Foreskin keratinocyte (primary cell): ENCODE measurements at places on chromosomes 6 and 20. TPM values are rescaled to one million over a fixed set of nuclear protein-coding genes. Genes with fewer than 3 reads are reported as not detected.
A peak's percentile ranks its signal among the peaks of the same experiment; 100 is the strongest.

- DNase-seq: no peak
Measured at GRCh38 chr6:139003751-139004150, 15.7 kb upstream of the REPS1 start.

GLP1R gene
- not detected in 2 replicates for total RNA-seq

CCM2L gene
- total RNA-seq: not detected in 2 replicates

GRCh38 chr20:19138758-19139157 is 73.7 kb upstream of the SLC24A3 start:
- no peak for DNase-seq

DNA sequence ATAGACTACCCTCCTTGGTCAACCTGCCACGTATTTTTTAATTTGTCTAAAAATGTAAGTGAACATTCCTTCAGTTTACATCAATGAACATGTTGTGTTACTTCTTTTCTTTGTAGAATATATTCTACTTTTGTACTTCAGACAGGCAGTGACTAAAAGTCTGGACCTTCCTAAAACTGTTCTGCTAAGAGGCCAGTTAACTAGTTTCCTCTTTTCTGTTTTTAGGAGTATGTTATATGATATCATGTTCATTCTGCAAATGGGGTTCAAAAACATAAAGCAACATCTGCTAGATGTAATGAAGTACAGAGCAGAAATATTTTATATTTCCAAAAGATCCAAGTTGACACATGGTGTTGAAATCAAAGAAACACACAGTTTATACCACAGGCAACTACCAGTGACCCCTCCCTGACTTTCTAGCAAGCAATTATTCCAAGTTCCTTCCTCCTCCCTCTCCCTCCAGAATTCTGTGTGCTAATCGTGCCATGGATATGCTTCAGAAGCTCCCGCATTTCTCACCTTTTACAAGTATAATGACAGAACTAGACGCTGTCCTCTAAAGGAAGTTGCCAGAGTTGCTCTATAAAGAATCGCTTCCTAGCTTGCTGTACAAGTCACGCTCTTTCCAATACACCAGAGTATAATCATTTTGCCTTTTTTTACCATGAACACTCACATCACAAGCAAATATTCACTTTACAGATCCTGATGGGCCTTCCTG is 64.7 kb downstream of the ARHGAP18 start:
- no peak for DNase-seq

- no peak for DNase-seq
Measured at GRCh38 chr20:41308726-41309413, 8.7 kb downstream of the ZHX3 start.

CDSN gene
- total RNA-seq: 0.88 and 1.3 TPM in 2 replicates

SLC17A1 gene
- not detected in 2 replicates for total RNA-seq

DNA sequence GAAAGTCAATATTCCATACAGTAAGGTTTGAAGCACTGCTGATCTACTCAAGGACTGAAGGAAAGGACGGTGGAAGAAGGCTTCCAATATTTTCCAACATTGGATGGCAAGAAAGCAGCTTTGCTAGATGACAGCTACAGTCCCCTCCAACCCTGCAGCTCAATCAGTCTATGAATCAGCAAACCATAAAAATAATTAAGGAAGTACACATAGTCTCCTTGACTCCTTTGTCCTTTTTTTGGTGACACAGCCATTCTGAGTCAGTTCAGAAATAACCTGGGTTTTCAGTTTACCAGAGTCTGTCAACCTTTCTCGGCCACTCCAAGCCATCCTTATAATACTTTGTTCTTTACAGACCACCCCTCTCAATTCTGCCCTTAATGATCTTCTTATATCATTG is 232.5 kb downstream of the IBTK start:
- DNase-seq: no peak

GRCh38 chr6:161919691-161920090 is 645.8 kb upstream of the AGPAT4 start:
- DNase-seq: no peak

DNA sequence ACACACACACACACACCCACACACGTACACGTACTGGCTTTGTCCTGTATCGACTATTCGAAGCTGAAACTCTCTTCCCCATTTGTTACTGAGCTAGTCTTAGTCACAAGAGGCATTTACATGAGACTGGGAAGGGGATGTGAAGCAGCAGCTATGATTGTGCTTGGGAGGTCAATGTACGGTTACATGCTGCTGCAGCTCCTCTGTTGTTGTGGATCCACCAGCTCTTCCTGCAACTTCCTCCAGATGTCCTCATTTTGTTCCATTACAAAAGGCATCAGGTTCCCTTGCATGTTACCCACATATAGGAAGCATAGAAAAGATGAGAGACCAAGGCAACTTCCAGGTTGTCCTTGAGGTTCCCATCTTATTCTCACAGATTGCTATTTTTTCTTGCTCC is 612.4 kb upstream of the IMPG1 start:
- DNase-seq: no peak

DNA sequence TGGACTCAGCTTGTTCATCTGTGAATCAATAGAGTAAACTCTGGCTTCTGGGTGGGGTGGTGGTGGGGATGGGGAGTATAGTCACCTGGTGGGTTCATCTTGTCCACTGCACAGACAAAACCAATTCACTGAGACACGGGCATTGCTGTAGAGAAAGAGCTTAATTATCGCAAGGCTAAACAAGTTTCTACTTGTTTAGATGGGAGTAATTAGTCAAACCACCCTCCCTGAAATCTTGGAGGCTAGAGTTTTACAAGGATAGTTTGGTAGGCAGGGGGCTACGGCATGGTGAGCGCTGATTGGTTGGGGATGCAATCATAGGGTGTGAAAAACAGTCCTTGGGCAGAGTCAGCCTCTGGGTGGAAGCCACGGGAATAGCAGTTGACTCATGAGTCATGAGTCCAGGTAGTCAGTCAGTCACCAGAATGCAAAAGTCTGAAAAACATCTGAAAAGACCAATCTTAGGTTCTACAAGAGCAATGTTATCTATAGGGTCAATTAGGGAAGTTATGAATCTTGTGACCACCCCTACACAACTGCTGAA is 77.8 kb downstream of the STMND1 start:
- peak; percentile 67 for DNase-seq

PKHD1 gene
- not detected in 2 replicates for total RNA-seq

DNA sequence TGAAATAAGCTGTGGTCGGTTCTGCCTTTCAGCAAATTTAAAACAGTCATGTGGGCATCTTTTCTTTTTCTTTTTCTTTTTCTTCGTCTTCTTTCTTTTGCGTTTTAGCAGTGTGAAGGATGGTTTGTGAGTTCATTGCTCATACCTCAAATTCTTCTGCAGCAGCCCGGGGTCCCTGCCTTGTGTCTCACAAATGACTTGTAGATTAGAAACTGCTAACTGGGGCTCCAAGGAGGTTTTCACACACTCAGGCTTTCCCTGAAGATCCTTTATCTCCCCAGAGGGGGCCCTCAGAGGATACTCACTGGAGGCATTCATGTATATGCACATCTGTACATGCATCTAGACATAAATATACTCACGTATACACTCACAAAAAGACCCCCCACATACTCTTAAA is 1.7 kb downstream of the SMOC2 start:
- no peak for DNase-seq

MBOAT1 gene
- total RNA-seq: 11.2 and 13.8 TPM in 2 replicates

- DNase-seq: no peak
Measured at GRCh38 chr6:34226731-34227586, 9.7 kb upstream of the HMGA1 start.

GRCh38 chr6:83092756-83093399 is 25.4 kb downstream of the DOP1A start:
- no peak for DNase-seq

- DNase-seq: no peak
Measured at GRCh38 chr6:132270726-132271402, 130.4 kb downstream of the MOXD1 start.

GRCh38 chr6:132388291-132388690 is 13.0 kb downstream of the MOXD1 start:
- peak; percentile 51 for DNase-seq

GRCh38 chr6:122569230-122569771 is 40.9 kb upstream of the PKIB start:
- DNase-seq: no peak

GRCh38 chr6:11434565-11435326 is 102.8 kb upstream of the TMEM170B start:
- DNase-seq: peak; percentile 54

DLL1 gene
- 12.0 and 18.8 TPM in 2 replicates for total RNA-seq

DNA sequence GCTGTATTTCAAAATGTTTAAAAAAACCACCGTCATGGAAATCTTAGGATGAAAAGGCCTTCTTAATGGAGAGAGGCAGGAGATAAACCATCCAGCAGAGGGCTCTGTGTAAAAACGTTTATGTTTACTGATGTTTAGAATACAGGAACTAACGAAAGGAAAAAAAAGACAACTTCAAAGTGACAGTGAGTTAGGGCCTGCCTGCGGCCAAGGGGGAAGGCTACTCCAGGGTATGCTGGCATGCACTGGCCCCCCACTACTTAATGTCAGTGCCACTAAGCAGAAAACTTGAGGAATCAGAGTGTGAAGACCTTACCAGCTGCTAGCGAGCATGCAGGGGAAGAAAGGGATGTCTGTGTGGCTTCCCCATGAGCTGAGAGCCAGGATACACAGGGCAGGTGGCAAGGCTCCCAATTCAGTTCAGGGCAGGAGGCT is 47.7 kb downstream of the AKAP7 start:
- no peak for DNase-seq

IP6K3 gene
- not detected in 2 replicates for total RNA-seq

DNA sequence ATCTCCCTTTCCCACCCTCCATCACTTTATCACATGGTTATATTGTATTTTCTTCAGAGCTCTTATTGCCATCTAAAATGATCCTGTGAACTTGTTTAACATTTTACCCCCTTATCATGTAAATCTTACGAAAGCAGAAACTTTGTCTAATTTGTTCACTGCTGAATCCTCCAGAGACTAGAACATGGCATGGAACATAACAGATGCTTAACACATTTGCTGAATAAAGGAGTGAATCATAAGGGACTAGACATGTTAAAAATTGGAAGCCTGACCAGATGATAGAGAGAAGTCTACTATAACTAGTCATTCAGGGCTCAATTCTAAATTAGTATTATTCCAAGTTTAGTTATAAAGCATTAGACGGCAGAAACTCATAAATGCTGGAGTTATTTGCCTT is 73.3 kb downstream of the MAN1A1 start:
- DNase-seq: no peak

DNA sequence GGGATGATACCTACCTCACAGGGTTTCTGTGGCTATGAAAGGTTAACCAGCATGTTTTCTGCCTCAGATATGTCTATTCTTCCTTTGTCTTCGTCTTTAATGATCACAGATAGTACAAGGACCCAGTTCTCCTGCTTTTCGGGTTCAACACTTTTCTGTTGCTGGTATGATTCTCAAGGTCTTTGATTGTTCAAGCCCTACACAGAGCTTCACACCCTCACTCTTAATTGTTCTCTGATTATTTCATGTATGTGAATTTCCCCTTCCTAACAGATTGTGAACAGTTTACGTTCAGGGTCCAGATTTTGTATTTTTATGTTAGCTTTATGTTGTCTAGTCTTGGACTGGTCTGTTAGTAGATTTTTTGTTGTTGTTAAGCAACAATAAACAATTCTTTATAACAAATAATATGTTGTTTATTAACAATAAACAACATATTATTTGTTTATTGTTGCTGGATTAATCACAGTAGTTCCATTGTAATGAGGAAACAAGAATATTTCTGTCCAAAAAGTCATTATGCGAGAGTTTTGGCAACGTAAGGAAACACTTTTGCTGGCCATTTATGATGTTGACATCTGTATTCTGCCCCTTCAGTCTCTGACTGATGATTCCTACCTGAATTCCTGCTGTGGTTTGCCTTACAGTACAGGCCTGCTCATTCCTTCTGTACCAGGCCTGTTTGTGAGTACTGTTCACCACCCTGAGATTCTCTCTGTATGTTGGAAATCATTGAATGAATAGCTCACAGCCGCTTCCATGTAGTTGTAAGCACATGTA is 27.2 kb upstream of the TULP4 start:
- DNase-seq: peak; percentile 22

SDCBP2 gene
- total RNA-seq: 2.9 and 5.3 TPM in 2 replicates

- no peak for DNase-seq
Measured at GRCh38 chr6:169266261-169266660, 12.6 kb upstream of the THBS2 start.

SLC13A3 gene
- 3.1 and 5.1 TPM in 2 replicates for total RNA-seq

ARMH2 gene
- total RNA-seq: not detected in 2 replicates

DNA sequence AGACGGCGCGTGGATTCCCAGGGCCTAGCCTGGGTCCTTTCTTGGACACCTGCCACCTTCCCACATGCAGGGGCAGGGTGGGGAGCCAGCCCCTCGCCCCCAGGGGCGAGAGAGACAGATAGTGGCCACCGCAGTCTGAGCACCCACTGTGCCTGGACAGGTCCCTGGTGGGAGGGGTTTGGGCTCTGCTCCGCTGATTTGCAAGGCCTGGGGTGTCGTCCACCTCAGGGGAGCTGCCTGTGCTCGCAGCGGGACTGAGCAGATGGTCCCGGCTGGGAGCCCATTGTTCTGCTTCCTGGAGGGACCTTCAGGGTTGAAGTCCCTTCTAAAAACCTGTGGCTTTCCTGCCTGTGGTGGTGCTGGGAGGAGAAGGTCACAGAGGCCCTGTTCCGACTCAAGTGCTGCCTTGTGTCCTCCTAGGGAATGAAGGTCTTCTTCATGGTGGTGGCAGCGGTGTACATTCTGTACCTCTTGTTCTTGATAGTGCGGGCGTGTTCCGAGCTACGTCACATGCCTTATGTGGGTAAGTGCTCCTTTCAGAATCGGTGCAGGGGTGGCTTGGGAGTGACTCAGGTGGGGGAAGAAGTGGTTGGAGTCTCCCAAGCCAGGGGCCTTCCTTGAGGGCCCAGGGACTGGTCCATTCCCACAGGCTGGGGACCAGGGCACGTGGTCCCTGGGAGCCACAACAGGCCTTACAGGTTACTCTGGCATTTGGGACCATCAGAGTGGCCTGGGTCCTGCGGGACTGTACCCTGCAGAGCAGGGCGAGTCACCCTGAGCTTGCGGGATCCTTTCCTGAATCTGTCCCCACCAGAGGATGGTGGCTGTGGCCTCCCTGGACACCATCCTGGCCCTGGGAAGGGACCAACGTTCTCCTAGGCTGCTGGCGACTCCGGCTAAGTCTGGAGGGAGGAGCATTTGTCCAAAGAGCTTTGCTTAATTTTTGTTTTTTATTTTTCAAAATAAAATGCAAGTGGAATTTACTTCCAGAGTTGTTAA is 19.6 kb downstream of the DYNLT1 start:
- no peak for DNase-seq

DNA sequence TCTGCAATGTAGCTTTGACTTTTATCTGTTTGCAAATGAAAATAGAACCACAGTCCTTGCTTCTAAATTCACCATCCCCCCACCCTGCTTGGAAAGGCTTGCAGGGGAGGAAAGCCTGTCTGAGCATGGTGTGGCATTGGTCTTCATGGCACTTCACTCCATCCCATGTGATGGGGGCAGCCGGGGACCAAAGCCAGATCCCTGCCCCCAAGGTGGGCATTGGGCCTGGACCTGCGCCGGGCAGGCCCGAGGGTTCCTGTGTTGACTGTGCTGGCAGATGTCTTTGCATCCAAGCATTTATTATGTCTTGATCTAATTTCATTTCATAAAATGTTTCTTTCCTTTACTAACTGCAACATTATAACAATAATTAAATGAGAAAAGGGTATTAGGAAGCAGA is 120.0 kb downstream of the SYNDIG1 start:
- no peak for DNase-seq
